PC-9 (cell line): ENCODE measurements at places on chromosomes 11 and 22. TPM values are rescaled to one million over a fixed set of nuclear protein-coding genes. Genes with fewer than 3 reads are reported as not detected.

DNA sequence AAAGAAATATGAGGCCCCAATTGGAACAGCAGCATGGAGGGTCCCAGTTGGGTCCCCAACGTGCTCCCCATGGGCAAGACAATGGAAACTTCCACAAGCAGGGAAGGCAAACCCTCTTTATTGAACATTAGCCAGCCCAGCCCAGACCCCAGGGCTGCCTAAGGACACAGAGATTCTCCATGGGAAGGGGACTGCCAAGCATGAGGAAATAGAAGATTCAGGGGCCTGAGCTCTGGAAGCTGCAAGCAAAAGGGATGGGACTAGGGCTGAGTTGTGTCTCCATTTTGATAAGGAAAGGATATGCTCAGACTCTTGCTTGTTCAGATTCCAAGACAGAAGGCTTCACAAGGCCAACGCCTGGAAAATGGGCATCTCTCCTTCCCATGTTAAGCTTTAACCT, 23.3 kb downstream of the TMEM218 start:
- no peak overlapping the region for H3K27ac ChIP-seq
- no peaks in the 10 kb centered on the region for H3K27me3 ChIP-seq
- peaks cover 42% of the 10 kb centered on the region for H3K4me1 ChIP-seq

DNA sequence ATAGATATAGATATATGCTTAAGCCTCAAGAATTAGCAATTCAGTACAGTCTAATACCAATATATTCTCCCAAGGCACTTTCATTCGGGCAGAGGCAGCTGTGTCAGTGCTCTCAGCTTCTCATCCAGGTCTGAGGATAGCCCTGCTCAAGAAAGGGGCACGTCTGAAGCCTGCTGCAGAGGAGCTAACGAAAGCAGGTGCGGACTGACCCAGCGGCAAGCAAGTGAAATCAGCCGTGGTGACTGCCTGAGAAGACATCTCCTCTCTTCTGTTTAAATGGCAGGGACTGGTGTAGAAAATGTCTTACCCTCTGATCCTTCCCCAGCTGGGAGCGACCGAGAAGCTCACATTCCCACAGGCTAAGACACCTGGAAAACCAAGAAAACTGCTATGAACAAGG, 468.6 kb downstream of the BRD1 start:
- H3K4me1 ChIP-seq: no peaks in the 10 kb centered on the region
- H3K27ac ChIP-seq: no peak overlapping the region
- DNase-seq: no peak
- peaks cover 95% of the 10 kb centered on the region for H3K27me3 ChIP-seq
- no peak overlapping the region for H3K4me3 ChIP-seq

DNA sequence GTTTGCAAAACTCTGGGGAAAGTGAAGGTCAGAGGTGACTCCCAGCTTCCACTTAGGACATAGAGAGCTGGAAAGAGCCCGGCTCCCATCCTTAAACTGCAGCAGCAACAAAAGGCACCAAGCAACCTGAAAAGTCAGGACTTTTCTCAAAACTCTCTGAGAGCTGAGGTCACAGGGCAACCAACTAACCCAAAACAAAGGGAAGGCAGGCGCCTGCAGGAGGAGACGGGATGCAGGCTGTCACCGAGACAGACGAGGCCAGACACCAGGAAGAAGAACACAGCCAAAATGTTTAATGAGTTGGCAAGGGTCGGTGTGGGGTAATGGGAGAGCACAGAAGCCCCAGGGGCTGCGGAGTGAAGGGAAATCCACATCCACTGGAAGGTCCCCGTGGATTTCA, 19.9 kb downstream of the ASCL2 start:
- no peaks in the 10 kb centered on the region; the same call in 1 of the 2 replicates for H3K4me1 ChIP-seq
- H3K4me3 ChIP-seq: no peak overlapping the region
- H3K27ac ChIP-seq: no peak overlapping the region
- DNase-seq: no peak

- H3K27ac ChIP-seq: no peak overlapping the region
- H3K4me1 ChIP-seq: peaks cover 11% of the 10 kb centered on the region
- no peak overlapping the region for H3K4me3 ChIP-seq
- H3K36me3 ChIP-seq: peaks cover 12% of the 10 kb centered on the region; the same call in 1 of the 2 replicates
- no peaks in the 10 kb centered on the region for H3K27me3 ChIP-seq
Measured at GRCh38 chr11:43786016-43786415, 94.6 kb upstream of the ALKBH3 start.

- 0 out of 2 replicates have a peak, but pooled peaks cover 5% of the 10 kb centered on the region for H3K27me3 ChIP-seq
- H3K4me3 ChIP-seq: no peak overlapping the region
- H3K36me3 ChIP-seq: no peaks in the 10 kb centered on the region
- peaks cover 10% of the 10 kb centered on the region for H3K4me1 ChIP-seq
- H3K27ac ChIP-seq: no peak overlapping the region
Measured at GRCh38 chr11:77049026-77049425, 14.8 kb downstream of the B3GNT6 start.

- no peak for DNase-seq
- no peaks in the 10 kb centered on the region for H3K4me1 ChIP-seq
- H3K4me3 ChIP-seq: no peak overlapping the region
- no peaks in the 10 kb centered on the region for H3K36me3 ChIP-seq
- no peak overlapping the region for H3K27ac ChIP-seq
- no peaks in the 10 kb centered on the region; the same call in 1 of the 2 replicates for H3K27me3 ChIP-seq
Measured at GRCh38 chr11:125358254-125358840, 137.7 kb downstream of the FEZ1 start.

- H3K36me3 ChIP-seq: no peaks in the 10 kb centered on the region
- H3K4me3 ChIP-seq: no peak overlapping the region
- no peaks in the 10 kb centered on the region for H3K27me3 ChIP-seq
- no peak overlapping the region for H3K27ac ChIP-seq
- no peak for DNase-seq
- H3K4me1 ChIP-seq: no peaks in the 10 kb centered on the region
Measured at GRCh38 chr11:101434026-101434643, 149.7 kb downstream of the TRPC6 start.

DNA sequence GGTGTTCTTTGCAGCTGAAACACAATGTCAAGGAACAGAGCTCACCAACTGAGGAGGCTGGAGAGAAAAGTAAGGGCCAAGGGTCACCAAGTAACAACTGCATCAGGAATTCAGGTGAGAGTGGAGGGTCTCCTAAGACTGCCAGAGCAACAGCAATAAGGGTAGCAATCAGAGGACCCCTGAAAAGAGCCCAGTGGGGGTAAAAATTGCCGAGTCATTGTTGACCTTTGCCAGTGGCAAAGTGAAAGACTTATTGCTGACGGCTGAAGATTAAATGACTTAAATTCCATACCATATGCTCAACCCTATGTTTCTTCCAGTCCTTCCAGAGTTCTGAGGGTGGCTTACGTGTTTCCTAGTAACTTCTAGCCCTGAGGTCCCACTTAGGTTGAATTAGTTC, 51.9 kb upstream of the ARHGAP42 start:
- no peaks in the 10 kb centered on the region for H3K36me3 ChIP-seq
- H3K4me3 ChIP-seq: no peak overlapping the region
- no peaks in the 10 kb centered on the region for H3K27me3 ChIP-seq

GRCh38 chr22:46336119-46337078, 885 bp downstream of the TRMU start:
- H3K27ac ChIP-seq: peak overlapping the region; percentile 25; the same call in 1 of the 2 replicates
- peaks cover 32% of the 10 kb centered on the region for H3K36me3 ChIP-seq
- no peaks in the 10 kb centered on the region for H3K27me3 ChIP-seq

GRCh38 chr11:27025957-27026733, 14.5 kb upstream of the BBOX1 start:
- no peak overlapping the region for H3K4me3 ChIP-seq
- H3K36me3 ChIP-seq: no peaks in the 10 kb centered on the region
- no peak overlapping the region for H3K27ac ChIP-seq
- no peaks in the 10 kb centered on the region for H3K27me3 ChIP-seq
- no peak for DNase-seq
- H3K4me1 ChIP-seq: no peaks in the 10 kb centered on the region

GRCh38 chr11:118602331-118602730, 5.1 kb upstream of the PHLDB1 start:
- no peak for DNase-seq
- H3K4me3 ChIP-seq: no peak overlapping the region
- 0 out of 2 replicates have a peak, but pooled peaks cover 5% of the 10 kb centered on the region for H3K27me3 ChIP-seq
- peaks cover 29% of the 10 kb centered on the region for H3K36me3 ChIP-seq

- no peaks in the 10 kb centered on the region for H3K4me1 ChIP-seq
- H3K36me3 ChIP-seq: peaks cover 5% of the 10 kb centered on the region; the same call in 1 of the 2 replicates
- H3K27ac ChIP-seq: no peak overlapping the region
- no peaks in the 10 kb centered on the region for H3K27me3 ChIP-seq
- no peak for DNase-seq
Measured at GRCh38 chr11:44241851-44242250, 68.1 kb downstream of the ALX4 start.

DNA sequence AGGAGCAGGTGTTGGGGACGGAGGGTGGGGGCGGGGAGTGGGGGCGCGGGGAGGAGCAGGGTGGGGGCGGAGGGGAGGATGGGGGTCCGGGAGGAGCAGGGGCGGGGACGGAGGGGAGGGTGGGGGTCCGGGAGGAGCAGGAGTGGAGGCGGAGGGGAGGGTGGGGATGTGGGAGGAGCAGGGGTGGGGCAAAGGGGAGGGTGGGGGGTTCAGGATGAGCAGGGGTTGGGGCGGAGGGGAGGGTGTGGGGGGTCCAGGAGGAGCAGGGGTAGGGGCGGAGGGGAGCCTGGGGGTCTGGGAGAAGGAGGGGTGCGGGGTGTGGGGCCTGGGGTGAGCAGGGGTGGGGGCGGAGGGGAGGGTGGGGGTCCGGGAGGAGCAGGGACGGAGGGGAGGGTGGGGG, 17.1 kb downstream of the CRELD2 start:
- no peak overlapping the region for H3K4me3 ChIP-seq
- DNase-seq: no peak
- H3K27me3 ChIP-seq: no peaks in the 10 kb centered on the region
- H3K27ac ChIP-seq: no peak overlapping the region

GRCh38 chr11:8286886-8287285, 23.2 kb upstream of the LMO1 start:
- no peak overlapping the region for H3K27ac ChIP-seq
- no peaks in the 10 kb centered on the region for H3K4me1 ChIP-seq
- H3K4me3 ChIP-seq: no peak overlapping the region

DNA sequence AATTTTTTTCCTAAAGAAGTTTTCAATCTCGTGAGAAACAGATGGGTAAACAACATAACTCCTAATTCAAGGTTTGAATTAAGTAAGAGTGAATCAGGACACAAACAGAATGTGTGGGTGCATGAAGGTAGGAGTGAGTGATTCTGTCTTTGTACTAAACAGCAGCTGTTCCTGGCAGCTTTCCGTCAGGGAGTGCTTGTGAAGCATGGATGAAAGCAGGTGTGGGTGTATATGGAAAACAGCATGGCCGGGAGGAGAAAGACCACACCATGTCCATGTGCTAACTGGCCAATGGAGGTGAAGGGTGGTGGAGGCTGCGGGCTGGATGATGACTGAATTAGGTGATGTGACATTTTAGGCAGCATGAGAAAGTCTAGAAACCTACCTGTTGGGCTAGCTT, 49.6 kb downstream of the BARX2 start:
- H3K4me3 ChIP-seq: no peak overlapping the region
- no peak for DNase-seq
- H3K4me1 ChIP-seq: peaks cover 8% of the 10 kb centered on the region
- no peaks in the 10 kb centered on the region for H3K27me3 ChIP-seq
- no peak overlapping the region for H3K27ac ChIP-seq
- H3K36me3 ChIP-seq: no peaks in the 10 kb centered on the region

DNA sequence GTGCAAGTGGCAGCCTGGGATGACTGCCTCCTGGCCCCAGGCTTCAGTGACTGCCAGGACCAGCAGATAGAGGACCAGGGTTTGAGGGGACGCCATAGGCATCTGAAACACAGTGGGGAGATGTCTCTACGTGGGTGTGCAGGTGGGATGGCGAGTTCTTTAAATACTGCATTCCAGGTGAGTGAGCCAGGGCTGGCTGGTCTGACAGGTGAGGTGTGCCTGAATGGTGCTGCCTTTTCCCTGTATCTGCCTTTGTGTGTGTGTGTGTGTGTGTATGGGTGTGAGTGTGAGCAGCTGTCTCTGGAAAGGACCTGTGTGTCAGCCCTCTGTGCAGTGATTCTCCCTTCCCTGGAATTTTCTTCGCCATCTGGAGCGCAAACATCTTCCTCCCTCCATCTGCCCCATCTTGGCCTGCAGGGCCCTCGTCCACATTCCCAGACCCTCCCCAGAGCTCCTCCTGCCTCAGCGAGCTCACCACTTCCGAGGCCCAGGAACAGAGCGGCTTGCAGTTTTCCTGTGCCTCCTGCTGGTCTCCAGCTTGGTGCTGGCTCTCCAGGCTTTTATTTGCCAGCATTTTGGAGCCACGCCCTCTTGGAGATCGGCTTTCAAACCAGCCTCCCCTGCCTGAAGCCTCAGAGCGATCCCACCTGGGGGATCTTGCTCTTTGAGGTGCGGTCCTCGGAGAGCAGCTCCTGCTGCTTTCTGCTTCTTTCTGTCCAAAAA, at the start of gene GPHA2:
GPHA2 (minus strand) TSS at position 535 of the 723 bp plus-strand sequence; CDS start at position 102, 433 bp downstream.
- DNase-seq: peak; percentile 17
- no peaks in the 10 kb centered on the region for H3K4me1 ChIP-seq
- no peak within 1 kb of the TSS for H3K4me3 ChIP-seq
- no peak within 1 kb of the TSS for H3K27ac ChIP-seq
- H3K36me3 ChIP-seq: no peaks in the 10 kb centered on the region

DNA sequence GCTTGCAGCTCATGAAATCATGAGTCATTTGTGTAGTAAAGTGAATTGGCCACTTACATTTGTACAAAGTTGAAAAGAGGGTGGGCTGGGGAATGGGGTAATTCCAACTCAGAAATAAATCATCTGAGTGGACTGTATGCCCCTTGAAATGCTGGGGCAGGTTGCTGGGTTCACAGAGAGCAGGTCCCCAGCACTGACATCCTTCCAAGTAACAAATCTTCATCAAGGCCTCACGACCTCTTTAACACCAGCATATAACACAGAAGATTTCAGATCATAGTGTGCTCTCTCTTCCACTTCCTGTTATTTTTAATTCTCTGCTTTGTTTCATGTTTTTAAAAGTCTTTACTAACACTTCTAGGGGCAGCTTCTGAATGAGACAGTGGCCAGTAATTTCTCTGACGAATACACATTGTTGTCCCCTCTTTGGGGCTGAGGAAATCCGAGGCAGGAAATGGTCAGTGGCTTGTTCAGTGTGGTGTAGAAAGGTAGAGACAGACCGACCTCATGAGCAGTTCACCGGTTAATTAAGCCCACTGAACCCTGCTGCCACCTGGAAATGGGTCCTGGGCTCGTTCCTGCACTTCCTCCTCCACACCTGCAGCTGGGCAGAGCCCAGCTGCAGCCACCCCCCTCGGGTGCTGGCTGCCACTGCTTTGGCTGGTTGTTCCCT, 127.7 kb downstream of the MAML2 start:
- peaks cover 42% of the 10 kb centered on the region for H3K4me1 ChIP-seq
- DNase-seq: no peak
- no peaks in the 10 kb centered on the region for H3K27me3 ChIP-seq
- no peaks in the 10 kb centered on the region for H3K36me3 ChIP-seq
- H3K27ac ChIP-seq: peak overlapping the region; percentile 38

GRCh38 chr22:23518376-23519187, 61.5 kb downstream of the IGLL1 start:
- no peaks in the 10 kb centered on the region for H3K36me3 ChIP-seq
- no peaks in the 10 kb centered on the region for H3K4me1 ChIP-seq
- H3K4me3 ChIP-seq: no peak overlapping the region
- H3K27ac ChIP-seq: no peak overlapping the region
- DNase-seq: no peak
- H3K27me3 ChIP-seq: peaks cover 63% of the 10 kb centered on the region

SUSD2 gene
- 5.5 and 5.7 TPM in 2 replicates for total RNA-seq

C11orf52 gene
- 2.9 and 6.4 TPM in 2 replicates for total RNA-seq

OR6Q1 gene
- total RNA-seq: not detected in 2 replicates

KRTAP5-8 gene
- not detected in 2 replicates for total RNA-seq

OR5P2 gene
- total RNA-seq: 1.3 and 2.5 TPM in 2 replicates

ADM gene
- 21.9 and 22.5 TPM in 2 replicates for total RNA-seq

OR4A16 gene
- not detected in 2 replicates for total RNA-seq

CDC45 gene
- total RNA-seq: 27.5 and 29.1 TPM in 2 replicates

TRIM66 gene
- 16.1 and 17.0 TPM in 2 replicates for total RNA-seq

ST3GAL4 gene
- 44.1 and 46.2 TPM in 2 replicates for total RNA-seq

KCNQ1OT1 gene
- total RNA-seq: 3.4 and 4.3 TPM in 2 replicates

PKDREJ gene
- total RNA-seq: not detected in 2 replicates

RAC2 gene
- 79.9 and 90.5 TPM in 2 replicates for total RNA-seq
